Heart right ventricle (tissue), 16 donors: ENCODE measurements at places on chromosomes 13 and 19.

- DNase-seq: no peak
Observed at GRCh38 chr13:99321709-99322108, 14.5 kb upstream of the GPR183 start.

DNA sequence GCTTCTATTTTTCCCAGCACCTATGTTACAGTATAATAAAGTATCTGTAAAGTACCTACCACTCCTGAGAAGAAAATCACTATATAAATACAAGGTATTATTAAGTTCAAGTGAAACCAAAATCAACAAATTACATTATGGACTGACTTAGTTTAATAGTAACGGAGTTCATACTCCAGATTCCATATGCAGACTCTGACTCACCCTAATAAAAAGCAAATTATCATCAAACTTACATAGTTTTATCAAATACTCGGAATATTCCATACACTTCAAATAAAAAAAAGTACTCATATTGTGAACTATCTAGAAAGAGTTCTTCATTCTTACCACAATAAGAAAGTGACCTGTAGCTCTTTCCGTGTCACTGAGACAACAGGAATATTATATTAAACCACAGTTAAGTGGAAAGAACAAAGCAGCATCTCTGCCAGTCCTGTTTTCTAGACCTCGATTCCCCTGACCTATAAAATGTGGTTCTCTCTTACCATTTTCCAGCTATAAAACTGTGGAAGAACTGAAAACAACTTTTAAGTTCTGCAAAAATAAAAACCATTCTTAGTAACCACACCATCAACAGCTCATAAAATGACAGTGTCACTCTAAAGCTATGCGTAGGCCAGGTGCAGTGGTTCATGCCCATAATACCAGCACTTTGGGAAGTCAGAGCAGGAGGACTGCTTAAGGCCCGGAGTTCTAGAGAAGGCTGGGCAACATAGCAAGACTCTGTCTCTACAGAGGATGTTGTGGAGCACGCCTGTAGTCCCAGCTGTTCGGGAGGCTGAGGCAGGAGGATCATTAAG is 42.6 kb downstream of the USP12 start:
- no peak for DNase-seq

DNA sequence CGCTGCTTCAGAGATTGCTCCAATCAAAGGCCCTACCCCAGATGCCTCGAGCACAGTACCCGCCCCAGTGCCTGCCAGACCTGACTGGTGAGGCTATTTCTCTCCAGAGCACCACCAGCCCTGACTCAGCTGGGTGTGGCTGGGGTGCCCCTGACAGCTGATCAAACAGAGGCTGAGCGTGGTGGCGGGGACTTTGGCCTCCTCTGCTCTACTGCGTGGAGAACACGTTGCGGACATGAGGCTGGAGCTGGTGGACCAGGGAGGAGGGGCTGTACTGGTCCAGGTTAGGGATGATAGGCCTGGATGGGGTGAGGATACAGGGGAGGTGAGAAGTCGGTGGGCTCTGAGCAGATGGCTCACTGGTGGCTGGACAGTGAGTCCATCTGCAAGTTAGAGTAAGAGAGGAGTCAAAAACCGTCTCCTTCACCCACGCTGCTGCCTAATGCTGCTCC is 3.5 kb upstream of the DOCK6 start:
- no peak for DNase-seq

DNA sequence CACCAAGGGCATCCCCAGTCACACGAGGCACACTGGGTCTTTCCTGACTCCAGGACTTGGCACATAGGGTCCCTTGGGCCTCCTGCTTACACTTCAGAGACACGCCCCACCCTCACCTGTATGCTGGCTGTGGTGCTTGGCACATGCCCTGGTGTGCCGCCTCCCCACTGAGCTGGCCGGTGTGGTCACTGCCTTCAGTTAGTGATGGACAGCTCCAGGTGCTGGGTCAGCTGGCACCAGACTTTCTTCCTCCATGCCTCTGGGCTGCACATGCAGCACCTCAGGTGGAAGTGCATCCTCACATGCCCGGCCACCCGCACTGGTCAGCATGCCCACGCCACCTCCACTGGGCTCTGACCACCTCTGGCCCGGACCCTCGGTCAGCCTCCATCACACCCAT is 52.9 kb downstream of the KLF2 start:
- no peak for DNase-seq

GRCh38 chr13:94717916-94718315 is 5.6 kb upstream of the SOX21 start:
- no peak for DNase-seq

DNA sequence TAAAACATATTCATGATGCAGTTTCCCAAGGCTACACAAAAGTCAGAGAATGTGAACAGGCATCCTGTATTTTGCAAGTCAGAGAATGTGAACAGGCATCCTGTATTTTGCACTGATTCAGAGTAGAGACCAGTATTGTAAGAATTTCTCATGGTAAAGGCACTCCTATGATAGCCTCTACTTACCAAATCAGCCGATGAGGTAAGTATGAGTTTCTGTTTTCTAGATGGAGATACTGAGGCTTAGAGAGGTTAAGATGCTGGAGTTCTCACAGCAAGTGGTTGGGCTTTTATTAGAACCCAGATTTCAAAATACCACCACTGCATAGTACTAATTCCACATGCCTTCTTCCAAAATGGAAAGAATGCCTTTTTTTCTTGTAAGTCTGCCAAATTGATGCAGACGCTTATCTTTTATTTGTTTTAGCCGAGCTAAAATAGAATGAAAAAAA is 12.3 kb downstream of the TPT1 start:
- no peak for DNase-seq

DNA sequence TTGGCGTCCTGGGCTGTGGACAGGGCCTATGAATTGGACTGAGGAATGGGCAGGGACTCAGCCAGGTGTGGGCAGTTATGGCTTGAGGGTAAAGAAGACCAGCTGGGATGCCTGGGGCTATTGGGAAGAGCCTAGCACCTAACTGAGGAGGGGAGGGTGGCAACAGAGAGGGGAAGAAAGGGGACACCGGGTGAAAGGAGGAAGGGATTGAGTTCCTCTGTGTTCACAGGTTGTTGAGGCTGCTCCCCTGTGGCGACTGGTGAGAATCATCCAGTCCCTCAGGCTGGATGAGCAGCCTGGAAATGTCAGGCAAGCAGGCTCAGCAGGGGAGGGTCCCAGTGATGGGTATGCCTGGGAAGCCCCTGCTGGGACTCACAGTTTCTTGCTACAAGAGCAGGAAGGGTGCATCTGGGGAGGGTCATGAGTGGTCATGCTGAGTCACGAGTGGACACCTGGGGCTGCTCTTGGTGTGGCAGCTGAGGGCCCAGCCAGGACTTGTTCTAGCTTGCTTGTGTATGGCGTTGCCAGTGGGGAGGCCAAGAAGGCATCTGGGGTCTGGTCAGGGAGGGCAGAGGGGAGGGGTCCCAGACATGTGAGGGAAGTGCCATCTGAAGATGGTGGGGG is 1.4 kb downstream of the ZNF324 start:
- no peak for DNase-seq

GRCh38 chr13:48816700-48817099 is 159.0 kb upstream of the FNDC3A start:
- no peak for DNase-seq

DNA sequence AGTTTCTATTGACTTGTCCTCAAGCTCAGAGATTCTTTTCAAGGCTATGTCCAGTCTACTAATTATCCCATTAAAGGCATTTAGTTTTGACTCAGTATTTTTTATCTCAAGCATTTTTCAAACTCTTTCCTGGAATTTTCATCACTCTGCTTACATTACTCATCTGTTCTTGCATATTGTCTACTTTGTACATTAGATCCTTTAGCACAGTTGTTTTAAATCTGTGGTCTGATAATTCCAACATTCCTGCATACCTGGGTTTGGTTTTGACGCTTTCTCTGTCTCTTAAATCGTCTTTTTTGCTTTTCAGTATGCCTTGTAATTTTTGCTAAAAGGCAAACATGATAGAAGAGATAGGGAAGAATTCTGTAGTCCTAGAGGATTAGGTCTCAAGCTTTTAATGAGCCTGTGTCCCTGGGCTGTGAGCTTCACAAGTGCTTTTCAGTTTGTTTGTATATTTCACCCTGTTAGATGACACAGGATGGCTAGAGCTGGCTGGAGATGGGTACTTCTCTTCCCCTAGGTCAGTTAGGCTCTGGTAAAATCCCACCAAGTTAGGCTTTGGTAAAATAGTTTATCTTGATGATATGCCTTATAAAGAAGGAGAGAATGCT is 46.1 kb upstream of the GPC6 start:
- no peak for DNase-seq
